Stimulated activated CD8-positive, alpha-beta memory T cell treated with anti-CD3 and anti-CD28 coated beads, Interleukin-4, amount 100 ng/mL, for 1 hour (primary cell): ENCODE measurements at places on chromosomes 13 and 19.

DNA sequence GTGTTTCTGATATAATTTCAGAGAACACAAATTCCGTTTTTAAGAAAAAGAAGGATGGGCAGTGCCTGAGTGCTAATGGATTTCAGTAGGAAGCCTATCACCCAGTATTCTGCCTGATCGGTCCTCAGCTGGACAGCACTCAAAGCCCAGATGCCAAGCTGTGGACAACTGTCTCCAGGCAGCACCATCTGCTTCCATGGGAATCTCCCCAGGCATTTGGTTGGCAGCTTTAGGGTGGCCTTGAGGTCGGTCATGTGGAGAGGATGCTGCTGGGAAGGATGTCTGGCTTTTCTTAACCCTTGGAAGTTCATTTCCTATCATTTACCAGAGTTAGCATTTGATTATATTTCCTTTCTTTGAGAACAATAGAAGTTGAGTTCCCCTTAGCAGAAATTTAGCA, 311.7 kb downstream of the TBC1D4 start:
- no peak for DNase-seq

DNA sequence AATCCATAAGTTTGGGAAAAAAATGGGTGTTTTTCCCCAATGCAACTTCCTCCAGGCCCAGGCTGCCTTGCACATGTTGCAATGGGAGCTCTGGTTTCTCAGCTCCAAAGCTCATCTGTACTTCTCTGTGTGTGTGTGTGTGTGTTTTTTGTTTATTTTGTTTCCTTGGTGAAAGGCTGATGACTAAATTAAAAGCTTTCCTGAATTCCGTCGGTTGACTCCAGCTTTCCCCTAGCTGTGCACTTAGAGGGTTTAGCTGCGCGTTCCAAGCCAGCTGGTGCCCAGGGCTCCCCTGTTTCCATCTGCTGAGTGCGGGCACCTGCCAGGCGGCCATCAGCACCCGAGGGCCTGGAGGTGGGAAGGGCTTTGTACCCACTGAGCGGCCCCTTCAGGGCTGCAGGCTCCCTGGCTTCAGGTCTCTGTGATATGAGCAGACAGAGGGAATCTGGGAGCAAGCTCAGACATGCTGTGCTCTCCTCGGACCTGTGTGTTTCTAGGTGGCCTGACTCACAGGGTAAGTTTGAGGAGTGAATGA, 129.1 kb upstream of the SOX1 start:
- no peak for DNase-seq

- DNase-seq = no peak
Observed at GRCh38 chr19:13005861-13006370, 10.6 kb downstream of the NFIX start.

DNA sequence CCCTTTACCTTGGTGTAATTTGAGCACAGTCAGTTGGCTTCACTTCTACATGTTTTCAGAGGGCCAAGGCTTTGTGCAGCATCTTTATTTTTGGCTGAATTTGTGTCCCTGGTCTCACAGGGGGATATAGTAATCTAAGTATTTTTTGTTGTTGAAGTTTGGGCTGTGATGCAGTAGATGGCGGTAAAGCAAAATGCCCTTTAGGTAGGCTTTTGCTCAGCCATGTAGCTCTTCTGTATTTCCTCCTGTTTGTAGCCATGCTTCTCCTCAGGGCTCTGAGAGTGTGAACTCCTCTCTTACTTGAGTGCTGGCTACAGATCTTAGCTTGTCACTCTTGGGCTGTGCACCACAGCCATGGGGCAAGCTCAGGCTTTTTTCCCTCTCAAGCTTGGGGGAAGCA, 328.6 kb downstream of the SLITRK5 start:
- DNase-seq = no peak

GRCh38 chr19:46841458-46842083, 9.1 kb downstream of the AP2S1 start:
- DNase-seq = no peak

DNA sequence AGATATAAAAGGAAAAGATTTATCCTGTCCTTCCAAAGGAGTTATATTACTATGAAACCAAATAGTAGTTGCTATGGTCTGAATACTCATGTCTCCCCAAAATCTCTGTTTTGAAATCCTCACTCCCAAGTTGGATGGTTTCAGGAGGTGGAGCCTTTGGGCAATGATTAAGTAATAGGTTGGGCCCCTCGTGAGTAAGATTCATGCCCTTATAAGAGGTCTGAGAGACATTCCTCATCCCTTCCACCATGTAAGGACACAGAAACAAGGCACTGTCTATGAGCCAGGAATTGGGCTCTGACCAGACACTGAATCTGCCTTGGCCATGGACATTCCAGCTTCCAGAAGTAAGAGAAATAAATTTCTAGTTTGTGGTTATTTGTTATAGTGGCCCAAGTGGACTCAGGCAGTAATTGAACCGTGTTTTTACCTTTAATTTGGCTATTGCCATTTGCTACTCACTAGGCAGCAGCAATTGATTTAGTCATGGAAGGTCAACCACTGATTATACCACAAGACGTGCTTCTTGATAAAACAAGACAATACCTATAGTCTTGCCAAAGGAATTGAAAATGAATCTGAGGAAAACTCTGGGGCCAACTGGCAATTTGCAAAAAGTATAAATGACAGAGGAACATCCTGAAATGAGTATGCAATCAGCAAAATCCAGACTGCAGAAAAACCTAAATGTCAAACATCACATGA, 717.4 kb upstream of the SPRY2 start:
- no peak for DNase-seq

DNA sequence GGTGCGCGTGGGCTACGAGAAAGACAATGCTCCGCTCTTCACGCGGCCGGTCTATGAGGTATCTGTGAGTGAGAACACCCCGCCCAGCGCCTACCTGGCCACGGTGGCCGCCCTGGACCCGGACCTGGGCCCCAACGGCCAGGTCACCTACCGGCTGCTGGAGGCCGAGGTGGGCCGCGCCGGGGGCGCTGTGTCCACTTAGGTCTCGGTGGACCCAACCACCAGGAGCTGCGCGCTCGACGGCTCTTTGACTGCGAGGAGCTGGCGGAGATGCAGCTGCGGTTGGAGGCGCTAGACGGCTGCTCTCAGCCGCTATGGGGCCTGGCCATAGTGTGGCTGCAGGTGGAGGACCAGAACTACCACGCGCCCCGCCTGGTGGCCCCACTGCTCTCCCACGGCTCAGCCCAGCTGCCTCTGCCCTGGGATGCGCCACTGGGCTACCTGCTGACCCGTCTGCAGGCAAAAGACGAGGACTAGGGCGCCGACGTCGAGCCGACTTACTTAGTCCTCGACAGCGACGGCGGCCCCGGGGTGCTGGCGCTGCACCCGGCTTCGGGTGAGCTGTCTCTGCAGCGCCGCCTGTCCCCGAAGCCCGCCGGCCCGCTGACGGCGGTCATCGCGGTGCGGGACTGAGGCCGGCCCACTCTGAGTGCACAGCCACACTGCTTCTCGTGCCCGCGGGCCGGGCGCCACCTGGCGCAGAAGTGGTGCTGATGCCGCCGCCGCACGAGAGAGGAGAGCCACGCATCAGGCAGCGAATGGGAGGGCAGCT, 173.0 kb downstream of the OLFM4 start:
- no peak for DNase-seq

DNA sequence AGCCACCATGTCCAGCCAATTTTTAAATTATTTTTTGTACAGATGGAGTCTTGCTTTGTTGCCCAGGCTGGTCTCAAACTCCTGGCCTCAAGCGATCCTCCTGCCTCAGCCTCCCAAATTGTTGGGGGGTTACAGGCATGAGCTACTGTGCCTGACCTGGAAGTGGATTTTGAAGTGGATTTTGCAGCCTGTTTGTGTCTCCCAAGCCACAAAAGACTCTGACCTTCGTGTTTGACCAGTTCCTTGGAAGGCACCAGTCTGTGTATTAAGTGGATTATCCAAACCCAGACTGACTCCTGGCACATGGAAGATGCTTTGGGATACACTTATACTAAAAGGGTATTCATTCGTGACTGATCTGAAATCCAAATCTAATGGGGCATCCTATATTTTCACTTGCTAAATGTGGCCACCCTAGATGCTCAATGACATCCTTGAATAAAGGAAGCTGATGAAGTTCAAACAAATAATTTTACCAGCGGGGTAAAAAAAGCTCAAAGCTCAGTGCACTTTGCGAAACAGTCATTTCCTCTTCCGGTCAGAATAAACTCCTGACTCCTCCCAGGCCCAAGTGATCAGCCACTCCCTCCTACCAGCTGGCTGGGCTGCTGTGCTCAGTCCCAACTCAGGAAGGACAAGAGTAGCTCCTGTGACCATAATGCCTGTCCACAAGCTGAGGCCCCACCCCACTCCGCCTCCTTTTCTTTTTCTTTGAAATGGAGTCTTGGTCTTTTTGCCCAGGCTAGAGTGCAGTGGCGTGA, 32.6 kb upstream of the GATAD2A start:
- no peak for DNase-seq

GRCh38 chr13:44415815-44416214, 42.2 kb downstream of the SERP2 start:
- no peak for DNase-seq

DNA sequence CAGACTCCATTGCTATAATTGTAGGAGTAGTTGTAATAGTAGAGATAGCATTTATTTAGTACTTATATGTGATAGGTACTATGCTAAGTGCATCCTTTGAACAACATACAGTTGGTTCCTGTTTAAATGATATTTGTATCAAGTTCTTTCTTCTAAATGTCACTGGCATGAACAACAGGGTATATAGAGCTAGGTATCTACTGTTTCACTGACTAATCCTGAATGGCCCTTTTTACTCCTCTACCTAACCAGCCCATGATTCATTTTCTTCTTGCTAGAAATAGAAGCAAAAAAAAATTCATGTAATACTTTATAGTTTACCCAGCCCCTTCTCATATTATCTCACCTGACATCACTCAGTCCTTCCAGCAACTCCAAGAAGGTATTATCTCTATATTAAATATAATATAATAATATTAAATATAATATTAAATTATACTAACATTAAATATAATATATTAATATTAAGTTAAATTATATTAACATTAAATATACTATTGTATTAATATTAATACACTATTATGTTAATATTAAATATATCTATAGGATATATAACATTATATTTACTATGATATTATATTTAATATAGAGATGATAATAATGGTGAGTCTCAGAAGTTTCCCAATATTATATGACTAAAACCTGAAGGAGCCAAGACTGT, 74.2 kb downstream of the FRY start:
- no peak for DNase-seq

DNA sequence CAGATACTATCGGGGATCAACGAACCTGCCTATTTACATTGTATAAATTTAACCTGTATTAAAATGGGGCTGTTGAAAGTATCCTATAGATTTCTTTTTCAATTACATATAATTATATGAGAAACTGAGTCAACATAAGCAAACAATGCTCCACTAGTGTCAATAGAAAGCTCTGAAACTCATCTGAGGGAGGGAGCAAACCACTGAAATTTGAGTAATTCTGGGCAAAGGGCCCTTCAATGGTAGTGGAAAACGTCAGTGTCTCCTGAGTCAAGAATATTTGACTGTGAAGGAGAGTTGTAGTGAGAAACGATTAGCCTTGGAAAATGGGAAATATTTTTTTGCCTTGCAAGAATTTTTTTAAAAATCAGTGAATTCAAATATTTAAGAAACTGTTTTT, 17.6 kb upstream of the VN1R4 start:
- no peak for DNase-seq

GRCh38 chr19:50712833-50713232, 6.8 kb downstream of the SHANK1 start:
- no peak for DNase-seq

GRCh38 chr13:71672512-71672911, 194.5 kb downstream of the DACH1 start:
- DNase-seq = no peak

DNA sequence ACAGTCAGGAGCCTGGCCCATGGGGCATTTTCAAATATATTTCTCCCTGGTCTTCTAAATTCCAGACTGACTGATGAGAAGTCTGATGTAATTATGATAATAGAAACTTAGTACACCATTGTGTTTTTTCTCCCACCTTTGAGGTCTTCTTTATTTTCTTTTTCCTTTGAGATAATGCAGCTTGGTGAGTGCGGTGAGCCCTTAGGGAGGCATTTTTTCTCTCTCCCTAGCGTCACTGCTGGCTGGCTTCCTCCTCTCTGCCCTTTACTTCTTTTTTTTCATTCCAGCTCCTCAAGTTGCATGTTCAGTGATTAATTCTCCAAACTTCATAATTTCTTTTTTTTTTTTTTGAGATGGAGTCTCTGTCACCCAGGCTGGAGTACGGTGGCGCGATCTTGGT, 12.8 kb upstream of the CDC42EP5 start:
- DNase-seq = no peak

GRCh38 chr19:2428321-2428690, 920 bp upstream of the TIMM13 start:
- no peak for DNase-seq

- DNase-seq = no peak
Observed at GRCh38 chr19:31908496-31909225, 436.7 kb upstream of the ZNF507 start.

DNA sequence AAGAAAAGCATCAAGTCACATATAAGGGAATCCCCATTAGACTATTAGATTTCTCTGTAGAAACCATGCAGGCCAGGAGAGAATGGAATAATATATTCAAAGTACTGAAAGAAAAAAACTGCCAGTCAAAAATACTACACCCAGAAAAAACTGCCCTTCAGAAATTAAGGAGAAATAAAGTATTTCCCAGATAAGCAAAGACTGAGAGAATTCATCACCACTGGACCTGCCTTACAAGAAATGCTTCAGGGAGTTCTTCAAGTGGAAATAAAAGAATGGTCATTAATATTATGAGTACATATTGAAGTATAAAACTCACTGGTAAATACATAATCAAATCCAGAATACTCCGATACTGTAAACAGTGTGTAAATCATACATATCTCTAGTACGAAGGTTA, 35.9 kb downstream of the VWA8 start:
- no peak for DNase-seq

DNA sequence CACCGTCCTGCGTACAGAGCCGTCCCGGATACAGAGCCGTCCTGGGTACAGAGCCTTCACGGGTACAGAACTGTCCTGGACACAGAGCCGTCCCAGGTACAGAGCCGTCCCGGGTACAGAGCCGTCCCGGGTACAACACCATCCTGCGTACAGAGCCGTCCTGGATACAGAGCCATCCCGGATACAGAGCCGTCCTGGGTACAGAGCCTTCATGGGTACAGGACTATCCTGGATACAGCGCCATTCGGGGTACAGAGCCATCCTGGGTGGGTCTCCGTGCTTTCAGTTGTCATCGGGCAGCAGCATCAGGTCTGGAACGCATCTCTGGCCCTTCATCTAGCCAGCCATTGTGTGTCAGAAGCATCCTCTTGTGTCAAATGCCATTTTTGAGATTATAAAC, 222.3 kb upstream of the SOX1 start:
- no peak for DNase-seq

- DNase-seq = no peak
Observed at GRCh38 chr13:93118081-93118615, 108.5 kb upstream of the GPC6 start.

- DNase-seq = no peak
Observed at GRCh38 chr19:41324921-41325639, 15.1 kb downstream of the CCDC97 start.

GRCh38 chr19:45306040-45306439, 16.6 kb downstream of the CKM start:
- DNase-seq = no peak
